ENCODE measurements at places on chromosomes 3 and 15. TPM values are rescaled to one million over a fixed set of nuclear protein-coding genes. Genes with fewer than 3 reads are reported as not detected.

GRCh38 chr15:70156671-70157271, 59.1 kb upstream of the TLE3 start:
- DNase-seq = peak; percentile 21

DNA sequence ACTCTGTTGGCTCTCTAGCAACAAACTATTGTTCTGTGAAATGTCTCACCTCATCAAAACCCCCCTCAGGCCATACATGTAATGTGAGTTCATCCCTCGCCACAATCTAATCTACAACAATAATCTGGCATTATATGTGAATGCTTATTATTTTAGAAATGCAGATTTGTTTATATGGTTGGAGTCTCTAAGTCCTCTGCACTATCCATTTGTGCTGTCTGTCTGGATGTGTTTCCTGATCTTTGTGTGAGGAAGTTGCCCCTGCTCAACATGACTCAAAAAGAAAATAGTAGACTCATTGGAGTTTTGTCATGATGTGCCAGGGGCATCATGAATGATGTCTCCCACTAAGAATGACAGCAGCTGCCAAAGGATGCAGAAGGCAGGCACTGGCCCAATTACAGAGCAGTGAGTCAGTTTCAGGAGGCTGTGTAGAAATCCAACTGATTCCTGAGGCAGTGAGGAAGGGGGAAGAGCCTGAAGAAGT, 161.6 kb upstream of the PDZRN3 start:
- DNase-seq = no peak

DNA sequence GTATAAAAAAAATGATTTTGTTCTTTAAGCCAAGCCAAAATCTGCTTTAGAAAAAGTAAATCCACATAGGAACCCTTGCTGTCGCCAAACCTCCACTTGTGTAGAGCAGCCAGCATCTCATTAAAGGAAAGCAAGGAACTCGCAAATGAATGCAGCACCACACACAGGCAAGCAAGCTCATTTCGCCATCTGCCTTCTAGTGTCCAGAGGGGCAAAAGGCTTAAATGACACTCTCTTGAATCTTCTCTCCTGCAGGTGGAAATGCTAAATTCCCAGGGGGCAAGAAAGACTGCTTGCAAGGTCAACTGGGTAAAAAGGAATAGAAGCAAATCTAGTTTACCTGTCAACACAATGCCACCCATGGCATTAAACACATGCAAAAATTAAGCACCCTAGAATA, 2.4 kb downstream of the MB21D2 start:
- DNase-seq = no peak

DNA sequence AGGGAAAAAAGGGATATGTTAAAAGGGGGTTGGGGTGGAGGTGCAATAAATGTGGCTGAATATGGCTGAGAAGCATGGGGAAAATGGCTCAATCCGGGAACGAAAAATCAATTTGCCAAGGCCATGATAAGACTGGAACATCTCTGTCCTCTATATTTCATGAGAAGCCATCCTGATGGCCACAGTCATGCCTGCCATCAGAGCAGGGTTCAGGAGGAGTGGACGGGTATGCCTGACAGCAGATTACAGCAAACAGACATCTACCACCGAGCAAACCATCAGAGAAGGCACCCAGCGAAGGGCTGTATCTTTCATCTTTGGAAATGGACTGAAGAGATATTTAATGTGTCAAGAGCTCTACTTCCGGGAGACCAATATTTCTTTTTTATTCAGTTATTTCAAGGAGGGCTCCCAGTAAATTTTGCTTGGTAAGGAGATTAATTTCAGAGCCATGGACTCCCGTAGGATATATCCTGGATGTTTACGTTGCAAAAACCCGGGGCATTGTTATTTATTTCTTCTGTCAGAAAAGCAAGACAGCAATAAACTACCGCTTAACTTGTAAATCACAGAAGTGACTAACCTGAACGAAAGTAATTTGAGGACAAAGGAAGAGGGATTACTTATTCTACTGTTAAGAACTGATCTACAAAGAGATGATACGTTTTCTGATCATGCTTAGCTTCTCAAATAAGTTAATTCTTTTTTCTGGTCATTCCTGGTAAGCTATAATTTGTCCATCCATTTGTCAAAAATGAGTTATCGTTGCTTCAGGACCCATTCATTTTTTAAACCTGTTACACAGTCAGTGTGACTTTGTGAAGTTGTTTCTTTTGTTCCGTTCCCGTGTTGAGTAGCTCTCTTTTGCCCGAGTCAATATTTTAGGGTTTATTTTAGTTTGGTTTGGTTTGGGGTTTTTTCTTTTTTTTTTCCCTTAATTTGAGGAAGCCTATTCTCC, 80.6 kb upstream of the CHD2 start:
- no peak for DNase-seq

- no peak for DNase-seq
Measured at GRCh38 chr3:111301238-111301798, 229.7 kb downstream of the NECTIN3 start.

- DNase-seq = no peak
Measured at GRCh38 chr3:51391566-51392354, 675 bp downstream of the RBM15B start.

GRCh38 chr3:33006571-33007286, 55.3 kb downstream of the CCR4 start:
- DNase-seq = no peak

Gene FEZF2
- total RNA-seq = not detected

Gene CELSR3
- total RNA-seq = 2.2 TPM

Gene RYR3
- total RNA-seq = 0.65 TPM

All from omental fat pad (tissue), 4 donors.